Left ventricle myocardium superior (tissue), 1 donor: ENCODE measurements at places on chromosomes 12 and 14. TPM values are rescaled to one million over a fixed set of nuclear protein-coding genes. Genes with fewer than 3 reads are reported as not detected.

The LRIG3 gene
- 4.3 TPM for total RNA-seq

- DNase-seq: no peak
Observed at GRCh38 chr12:59005193-59005955, 85.1 kb upstream of the LRIG3 start.

DNA sequence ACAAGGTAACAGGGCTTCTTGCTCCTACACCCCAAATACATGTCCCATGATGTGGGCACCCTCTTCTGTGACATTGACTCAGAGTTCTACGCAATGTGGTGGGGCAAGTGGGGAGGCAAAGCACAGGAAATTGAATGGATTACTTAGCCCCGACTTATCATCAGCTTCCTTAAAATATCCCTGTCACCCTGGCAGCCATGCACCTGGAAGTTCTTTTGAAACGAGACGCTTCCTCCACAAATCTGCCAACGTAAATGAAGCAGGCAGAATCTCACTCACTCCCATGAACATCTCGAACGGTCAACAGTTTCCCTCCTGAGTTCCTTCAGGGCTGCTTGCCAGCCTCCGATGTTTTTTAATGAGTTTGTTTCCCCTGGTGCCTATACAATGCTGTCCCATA is 33.5 kb downstream of the RNFT2 start:
- DNase-seq: no peak

DNA sequence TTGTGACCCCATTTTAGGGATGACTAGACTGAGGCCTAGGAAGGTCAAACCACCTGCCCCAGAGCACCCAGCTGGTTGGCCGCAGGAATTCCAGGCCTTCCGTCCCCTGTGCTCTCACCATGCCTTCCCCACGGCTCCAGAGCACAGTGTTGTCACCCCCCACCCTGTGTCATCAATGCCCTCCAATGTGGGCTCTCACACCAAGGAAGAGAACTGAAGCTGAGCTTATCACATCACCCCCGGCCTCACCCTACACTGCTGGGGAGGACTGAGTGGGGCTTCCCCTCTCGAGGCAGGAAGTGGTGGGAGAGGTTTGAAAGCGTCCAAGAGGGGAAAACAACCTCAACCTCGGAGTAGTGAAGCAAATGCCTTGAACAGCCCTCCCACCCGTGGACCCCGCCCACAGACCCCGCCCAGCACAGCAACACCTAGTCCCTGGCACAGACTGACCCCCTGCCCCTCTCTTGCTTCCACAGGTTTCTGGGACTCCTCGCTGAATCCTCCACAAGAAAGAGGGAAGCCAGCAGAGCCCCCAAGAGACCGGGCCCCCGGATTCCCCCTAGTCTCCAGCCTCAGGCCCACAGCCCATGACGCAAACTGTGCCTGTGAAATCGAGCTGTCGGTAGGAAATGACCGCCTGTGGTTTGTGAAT is 97.2 kb downstream of the LGMN start:
- no peak for DNase-seq

The SLC7A7 gene
- total RNA-seq: 4.7 TPM

DNA sequence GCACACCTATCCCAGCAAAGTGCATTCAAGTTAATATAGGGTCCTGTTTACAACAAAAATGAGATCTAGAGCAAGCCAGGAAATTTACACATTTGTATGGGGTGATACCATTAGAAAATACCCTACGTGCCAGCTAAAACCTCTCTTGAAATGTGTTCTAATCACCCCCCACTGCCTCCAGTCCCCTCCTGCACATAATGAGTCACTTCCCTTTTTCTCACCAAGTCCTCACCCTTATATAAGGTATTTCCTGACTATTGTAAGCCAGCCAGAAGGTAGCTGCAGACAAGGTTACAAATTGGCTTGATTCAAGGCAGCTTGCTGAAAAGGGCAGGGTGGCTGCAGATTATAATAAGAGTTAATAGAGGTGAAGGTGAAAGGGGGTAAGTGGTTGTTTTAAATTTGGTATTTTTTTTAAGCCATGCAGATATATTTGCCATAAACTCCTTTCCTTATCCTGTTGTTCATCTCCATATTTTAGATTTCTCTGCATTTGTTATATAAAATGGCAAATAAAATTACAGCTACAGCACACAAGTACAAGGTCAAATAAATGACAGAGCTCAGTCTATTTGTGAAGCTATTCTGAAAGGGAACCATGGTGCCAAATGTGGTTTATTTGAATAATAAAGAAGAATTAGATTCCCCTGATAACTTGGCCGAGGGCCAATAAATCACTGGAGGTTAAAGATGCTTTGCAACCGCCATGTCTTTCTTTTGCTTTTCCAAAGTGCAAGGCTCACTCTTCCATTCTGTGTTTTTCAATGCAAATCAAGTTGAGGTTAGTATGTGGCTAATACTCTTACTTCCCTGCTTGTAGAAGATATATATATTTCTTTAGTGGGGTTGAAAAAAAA is 385.9 kb downstream of the EGLN3 start:
- no peak for DNase-seq

DNA sequence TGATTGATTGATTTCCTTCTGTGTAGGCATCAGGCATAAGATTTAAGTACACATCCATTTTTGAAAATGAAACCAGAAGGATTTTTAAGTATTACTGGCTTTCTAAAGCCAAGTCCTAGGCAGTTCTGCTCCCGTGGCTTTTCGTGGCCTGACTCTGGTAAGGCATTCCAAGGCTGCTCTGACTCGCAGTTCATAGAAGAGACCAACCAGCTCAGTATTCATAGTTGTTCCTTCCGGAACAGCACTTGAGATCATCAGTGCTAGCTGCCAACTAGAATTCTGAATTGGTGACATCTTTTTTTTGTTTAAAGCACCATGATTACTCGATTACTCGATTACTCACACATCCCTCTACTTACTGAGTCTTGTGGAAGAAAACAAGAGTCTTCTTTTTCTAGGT is 25.9 kb downstream of the SUDS3 start:
- no peak for DNase-seq

DNA sequence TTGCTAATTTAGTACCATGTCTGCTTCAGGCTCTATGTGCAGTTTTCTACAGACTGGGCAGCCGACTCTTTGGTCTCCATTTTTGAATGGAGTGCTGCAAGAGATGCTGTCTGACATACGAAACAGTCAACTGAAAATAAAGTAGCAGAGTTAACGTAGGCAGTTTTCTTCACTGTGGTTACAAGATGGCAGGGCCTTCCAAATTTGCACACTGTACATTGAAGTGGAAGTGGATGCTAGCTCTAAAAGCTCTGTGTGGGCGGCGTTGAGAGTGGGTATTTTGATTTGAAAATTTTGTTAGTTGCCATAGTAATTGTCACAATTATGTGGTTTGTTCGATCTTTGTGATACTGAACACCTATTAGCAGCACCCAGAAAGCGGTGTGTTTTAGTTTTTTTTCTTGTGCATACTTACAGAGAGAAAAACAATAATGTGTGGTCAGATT is 154.9 kb upstream of the ATP2B1 start:
- no peak for DNase-seq

DNA sequence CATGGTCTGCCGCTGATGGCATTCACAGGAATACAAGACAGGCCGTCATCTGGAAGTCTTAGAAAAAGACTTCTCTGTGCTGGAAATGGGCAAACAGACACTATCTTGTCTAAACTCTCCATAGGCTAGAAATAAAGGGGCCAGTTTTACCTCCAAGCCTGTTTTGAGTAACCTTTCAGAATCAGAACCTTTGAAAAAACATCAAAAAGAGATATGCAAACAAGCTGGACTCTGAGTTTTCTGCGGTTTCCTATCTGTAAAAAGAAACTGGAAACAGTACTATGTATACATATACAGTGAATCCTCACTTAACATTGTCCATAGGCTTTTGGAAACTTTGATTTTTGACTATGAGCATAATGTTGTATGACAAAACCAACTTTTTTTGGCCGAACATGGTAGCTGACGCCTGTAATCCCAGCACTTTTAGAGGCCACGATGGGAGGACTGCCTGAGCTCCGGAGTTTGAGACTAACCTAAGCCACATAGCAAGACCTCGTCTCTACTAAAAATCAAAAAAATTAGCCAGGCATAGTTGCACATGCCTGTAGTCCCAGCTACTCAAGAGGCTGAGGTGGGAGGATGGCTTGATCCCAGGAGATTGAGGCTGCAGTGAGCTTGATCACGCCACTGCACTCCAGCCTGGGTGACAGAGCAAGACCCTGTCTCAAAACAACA is 92.9 kb upstream of the MAX start:
- DNase-seq: no peak
